ENCODE measurements at places on chromosomes 5 and 9.

DNA sequence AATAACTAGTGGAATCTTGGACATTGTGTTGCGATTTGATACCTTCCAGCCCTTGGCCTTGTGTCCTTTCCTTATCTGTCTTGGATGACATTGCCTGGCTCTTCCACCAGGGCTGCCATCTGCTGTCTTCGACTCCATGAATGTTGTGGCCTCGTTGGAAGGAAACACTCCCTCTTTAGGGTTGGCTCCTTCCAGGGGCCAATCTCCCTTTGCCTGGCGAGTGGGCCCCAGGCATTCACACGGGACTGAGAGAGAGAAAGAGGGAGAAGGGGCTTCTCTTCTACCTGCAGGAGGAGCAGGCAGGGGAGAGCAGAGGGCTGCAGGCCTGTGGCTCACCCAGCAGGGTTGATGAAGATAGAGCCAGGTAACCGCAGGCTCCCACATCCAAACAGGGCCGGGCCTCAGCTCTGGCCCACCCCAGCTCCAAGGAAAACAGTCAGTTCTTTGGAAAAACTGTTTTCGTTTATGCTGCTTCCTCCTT lies 31.3 kb downstream of the FGF1 start:
- DNase-seq: no peak

- no peak for DNase-seq
These were observed 111.1 kb downstream of the VAV2 start for GRCh38 chr9:133880851-133881661.

GRCh38 chr9:81693671-81694378 lies 4.5 kb upstream of the TLE1 start:
- no peak for DNase-seq

- DNase-seq: no peak
These were observed 30.0 kb upstream of the TRIO start for GRCh38 chr5:14112998-14113652.

- no peak for DNase-seq
These were observed 61.4 kb downstream of the SLC44A1 start for GRCh38 chr9:105305856-105306255.

- no peak for DNase-seq
These were observed 18.4 kb upstream of the RFK start for GRCh38 chr9:76412638-76413037.

GRCh38 chr5:1552521-1553255 lies 28.9 kb upstream of the LPCAT1 start:
- no peak for DNase-seq

DNA sequence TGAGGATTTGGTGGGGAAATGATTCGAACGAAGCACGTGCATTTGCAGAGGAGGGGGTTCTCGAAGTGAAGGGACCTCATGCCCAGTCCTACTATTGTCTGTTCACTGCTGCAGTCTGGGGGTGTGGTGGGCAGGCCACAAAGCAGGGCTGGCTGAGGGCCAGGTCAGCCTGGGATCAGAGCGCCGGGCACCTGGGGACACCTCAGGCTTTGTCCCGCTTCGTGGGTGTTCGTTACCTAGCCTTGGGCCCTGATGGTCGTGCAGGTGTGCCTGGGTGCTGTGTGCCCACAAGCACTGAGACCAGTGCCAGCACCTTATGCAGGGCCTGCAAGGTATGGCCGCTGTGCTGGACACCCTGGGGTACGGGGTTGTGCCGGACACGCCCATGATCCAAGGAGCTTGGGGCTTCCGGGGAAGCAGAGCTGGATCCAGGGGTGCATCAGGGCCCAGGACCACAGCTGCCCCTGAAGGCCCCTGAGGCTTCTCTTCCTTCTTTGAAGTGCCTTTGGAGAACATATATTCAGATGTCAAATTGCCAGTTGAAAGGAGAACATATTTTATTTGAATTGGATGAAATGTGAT lies 80.6 kb downstream of the COL5A1 start:
- DNase-seq: no peak

DNA sequence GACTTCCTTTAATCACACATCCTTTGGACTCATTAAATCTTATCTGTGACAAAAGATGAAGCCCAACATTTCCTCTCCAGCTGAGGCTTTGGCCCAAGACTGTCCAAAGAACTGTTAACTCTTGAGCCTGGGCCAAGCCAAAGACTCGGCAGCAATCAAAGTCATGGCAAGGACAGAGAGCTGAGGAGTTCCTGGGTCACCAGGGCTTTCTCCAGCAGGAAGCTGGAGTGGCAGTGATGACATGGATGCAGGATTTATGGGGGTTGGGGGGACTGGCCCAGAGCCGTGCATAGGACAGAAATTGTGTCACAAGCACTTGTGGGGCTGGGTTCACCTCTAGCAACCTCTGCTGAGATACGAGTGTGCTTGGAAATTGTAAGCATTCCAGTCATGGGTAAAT lies 440.3 kb downstream of the PLK2 start:
- DNase-seq: no peak

DNA sequence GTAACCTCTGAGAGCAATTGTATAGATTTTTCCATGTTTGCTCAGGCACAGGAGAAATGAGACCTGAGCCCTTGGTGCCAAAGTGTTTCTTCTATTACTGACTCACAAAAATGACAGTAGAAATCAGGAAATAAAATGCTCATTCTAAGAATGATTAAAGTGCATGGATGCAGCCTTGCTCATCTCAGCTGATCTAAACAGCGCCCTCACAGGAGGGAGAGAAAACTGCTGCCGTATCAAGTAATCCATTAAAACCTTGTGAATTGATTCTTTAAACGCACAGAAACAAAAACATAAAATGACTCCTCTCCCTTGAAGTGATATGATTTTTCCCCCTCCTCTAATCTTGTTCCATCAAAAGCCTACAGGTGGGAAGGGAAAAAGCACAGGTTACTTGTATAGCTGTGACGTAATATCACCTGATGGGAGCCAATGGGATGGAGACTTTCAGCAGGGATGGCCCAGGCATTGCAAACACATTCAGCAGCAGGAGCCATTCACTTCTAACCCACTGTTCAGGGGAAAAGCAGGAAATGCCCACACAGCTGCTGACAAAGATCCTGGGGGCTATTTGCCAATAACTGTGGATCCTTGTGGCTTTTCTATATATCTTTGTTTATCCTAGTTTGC lies 76.7 kb downstream of the PLCXD3 start:
- DNase-seq: no peak

DNA sequence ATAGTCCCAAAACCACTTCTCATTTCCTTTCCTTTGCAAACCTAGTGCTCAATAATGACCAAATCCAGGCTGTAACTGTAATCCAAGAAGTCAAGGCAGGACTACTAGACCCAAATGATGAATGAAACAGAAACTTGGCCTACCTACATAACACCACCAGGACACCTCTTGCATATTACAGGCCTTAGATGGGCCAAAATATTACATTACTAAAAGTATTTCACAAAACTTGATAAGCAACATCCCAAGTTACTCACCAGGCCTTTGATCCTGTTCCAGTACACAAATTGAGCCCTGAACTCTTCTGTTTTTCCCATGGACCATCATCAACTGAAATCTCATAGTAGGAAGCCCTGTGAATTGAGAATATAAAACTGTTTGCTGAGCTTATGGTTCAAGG lies 34.8 kb downstream of the NADK2 start:
- DNase-seq: no peak

GRCh38 chr9:38133595-38133994 lies 64.6 kb upstream of the SHB start:
- DNase-seq: no peak

DNA sequence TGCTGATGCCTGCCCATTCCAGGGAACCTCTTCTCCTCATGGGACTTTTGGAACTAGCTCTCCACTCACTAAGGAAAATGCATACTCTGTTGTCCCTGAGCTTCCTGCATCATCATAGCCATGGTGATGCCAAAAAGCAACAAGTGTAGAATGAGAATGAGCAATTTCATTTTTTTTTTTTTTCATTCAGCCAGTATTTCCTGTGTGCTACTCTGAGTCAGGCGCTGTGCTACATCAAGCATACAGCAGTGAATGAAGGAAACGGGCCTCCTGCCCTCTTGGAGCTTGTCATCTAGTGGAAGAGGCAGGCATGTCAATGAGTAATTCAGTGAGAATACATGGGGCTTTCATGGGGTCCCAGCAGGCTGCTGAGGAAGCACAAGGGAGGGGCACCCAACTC lies 483.1 kb downstream of the BNC2 start:
- DNase-seq: no peak

DNA sequence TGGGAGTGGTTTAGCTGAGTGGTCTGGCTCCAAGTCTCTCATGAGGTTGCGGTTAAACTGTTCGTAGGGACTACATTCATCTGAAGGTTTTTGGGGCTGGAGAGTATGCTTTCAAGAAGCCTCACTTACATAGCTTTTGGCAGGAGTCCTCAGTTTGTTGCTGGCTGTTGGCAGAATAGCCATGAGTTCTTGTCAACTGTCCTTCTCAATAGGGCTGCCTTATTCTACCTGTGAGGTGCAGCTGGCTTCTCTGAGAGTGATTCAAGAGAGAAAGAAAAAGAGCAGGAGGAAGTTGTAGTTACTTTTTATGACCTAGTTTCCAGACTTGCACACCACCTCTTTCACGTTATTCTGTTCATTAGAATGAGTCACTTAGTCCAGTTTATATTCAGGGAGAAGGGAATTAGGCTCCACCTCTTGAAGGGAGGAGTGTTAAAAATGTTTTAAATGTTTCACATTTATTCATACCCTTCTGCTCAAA lies 33.2 kb downstream of the YTHDC2 start:
- no peak for DNase-seq

- no peak for DNase-seq
These were observed 93.0 kb downstream of the THBS4 start for GRCh38 chr5:80128141-80128540.

GRCh38 chr5:72841756-72842535 lies 25.5 kb downstream of the TNPO1 start:
- no peak for DNase-seq

DNA sequence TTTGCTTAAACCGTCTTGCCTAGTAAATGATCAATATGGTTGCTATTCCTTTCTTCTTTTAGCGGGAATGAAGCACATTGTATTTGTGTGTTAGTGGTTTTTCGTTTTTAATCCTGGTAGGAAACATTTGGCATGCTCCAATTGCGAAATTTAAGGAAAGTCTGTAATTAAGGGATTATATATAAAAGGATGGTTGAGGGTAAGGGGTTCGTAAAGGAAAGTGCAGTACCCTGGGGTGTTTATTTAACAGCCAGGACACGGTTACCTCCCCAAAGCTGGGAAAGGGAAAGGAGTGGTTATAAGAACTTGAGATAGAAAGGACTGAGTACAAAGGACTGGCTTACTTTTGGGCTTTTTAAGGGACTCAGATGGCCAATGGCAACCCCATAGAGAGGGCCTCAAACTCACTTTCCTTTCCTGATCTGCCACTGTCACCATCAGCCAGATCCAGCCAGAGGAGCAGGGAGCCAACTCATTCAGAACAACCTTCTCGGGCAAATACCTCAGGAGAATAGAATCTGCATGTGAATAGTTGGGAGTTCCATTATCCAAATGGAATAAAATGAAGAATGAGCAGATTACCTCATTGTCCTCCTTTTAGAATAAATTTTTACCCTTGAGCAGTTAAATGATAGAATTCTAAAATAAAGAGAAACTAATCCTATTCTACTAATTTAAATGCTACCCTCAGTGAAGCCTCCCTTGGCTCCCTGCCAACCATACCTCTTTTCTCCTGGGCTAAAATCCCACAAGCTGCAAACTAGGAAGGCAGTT lies 117.7 kb downstream of the SNCAIP start:
- no peak for DNase-seq

GRCh38 chr5:55480781-55481180 lies 54.0 kb downstream of the PLPP1 start:
- no peak for DNase-seq

- DNase-seq: no peak
These were observed 130.9 kb upstream of the GNA14 start for GRCh38 chr9:77779010-77779409.

GRCh38 chr9:124776618-124776953 lies 347 bp upstream of the OLFML2A start:
- DNase-seq: no peak

GRCh38 chr5:98031496-98031895 lies 742.0 kb upstream of the RGMB start:
- no peak for DNase-seq

DNA sequence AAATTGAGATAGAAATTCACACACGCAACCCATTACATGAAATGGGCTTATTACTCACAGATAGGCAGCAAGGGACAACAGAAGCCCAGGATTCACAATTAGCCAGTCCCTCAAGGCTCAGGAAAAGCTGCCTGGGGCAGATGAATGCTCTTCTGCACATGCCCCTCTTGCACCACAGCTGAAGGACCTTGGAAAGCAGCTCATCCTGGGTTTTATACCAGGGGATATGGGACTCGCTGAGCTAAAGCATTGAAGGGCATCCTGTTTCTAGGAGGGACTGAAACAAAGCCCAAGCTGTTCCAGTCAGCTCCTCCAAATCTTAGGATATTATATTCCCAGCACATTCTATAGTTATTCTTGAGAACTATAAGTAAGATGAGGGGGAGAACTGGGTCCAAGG lies 15.7 kb upstream of the TTC1 start:
- DNase-seq: no peak

DNA sequence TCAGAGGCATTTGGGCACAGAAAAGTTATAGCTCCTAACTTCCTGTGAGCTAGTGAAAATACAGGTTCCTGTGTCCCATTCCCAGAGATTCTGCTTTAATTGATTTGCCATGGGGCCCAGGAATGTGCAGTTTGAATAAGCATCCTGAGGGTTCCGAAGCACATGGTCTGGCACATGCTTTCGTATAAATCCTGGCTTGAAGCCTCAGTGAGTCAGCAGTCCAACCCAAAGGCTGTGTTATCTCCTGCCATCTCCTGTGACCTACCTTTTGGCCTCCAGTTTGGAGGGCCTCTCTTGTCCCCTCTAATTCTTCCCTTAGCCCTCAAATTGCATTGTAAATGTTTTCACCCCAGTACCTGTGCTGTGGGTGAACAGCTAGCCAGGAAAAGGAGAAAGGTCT lies 183.8 kb downstream of the NR3C1 start:
- DNase-seq: no peak

DNA sequence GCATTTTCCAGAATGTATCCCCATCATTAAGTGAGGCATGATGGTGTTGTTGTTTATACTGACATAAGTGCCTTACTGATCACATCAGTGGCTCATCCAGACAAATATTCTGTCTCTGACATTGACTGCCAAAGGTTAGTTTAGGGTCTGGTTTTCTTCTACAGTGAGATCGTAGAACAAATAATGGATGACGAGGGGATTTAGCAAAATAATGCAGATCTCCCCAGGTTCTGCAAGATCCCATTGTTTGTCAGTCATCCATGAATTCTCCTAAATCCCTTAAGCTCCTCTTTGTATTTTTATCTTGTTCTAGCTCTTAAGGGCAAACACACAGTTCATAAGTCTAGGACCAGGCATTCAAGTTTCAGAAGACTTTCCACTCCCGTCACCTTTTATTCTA lies 93.1 kb upstream of the DHFR start:
- DNase-seq: no peak

DNA sequence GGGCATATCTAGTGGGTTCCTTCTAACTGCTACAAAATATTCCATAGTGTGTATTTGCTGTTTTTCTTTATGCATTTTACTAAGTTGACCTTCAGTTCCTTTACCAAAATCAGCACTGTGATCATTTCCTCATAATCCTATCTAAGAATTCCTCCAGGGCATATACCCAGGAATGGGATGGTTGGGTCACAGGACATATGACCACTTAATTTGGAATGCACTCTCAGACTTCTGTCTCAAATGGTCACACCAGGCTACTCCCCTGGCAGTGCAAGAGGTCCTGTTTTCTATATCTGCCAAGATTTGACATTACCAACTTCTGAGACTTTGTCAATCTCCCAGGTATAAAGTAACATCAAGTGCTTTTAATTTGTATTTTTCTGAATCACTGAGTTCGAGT lies 63.9 kb downstream of the ADAMTS12 start:
- no peak for DNase-seq

- DNase-seq: no peak
These were observed 125.9 kb downstream of the TRPM3 start for GRCh38 chr9:70995511-70995910.

- DNase-seq: peak; percentile 65
These were observed 82.6 kb downstream of the PBX3 start for GRCh38 chr9:125829743-125830142.
